ENCODE measurements at places on chromosomes 5 and 9.
A peak's percentile ranks its signal among the peaks of the same experiment; 100 is the strongest.

GRCh38 chr9:22423566-22423965, 23.1 kb upstream of the DMRTA1 start:
- no peak for DNase-seq

DNA sequence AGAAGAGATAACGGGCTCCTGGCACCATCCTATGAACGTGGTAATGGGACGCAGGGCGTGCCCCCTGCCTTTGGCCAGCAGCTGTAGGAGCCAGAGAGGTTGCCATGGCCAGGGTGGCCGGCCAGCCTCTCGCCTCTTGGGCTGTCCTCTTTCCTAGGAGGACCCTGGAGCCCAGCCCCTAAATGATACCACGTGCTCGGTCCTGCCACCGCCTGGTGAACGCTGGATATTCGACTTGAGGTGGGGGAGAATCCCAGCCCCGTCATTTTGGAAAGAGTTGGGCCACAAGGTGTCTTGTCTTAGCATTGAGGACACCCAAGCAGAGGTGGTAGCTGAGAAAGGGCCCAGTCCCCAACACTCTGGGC, 391 bp upstream of the NRG2 start:
- DNase-seq: peak; percentile 65

GRCh38 chr5:139783436-139783965, 12.1 kb upstream of the PSD2 start:
- no peak for DNase-seq

DNA sequence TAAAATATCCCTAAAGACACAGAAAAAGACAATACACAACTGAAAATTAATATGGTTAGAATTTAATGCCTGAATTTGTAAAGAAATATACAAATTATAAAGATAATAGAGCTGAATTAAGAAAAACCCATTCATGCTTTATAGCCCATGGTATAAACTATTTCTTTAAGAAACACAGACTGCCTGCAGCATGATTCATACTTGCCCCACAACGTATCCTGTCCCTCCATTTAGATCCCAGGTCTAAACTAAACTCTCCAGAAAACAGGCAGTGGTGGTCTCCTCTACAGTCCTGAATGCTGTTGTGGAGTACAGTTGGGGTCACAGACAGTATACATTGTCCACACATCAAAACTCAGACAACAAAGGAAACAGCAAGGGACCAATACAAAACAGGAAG, 24.8 kb downstream of the IL6ST start:
- no peak for DNase-seq

GRCh38 chr9:126326228-126327005, at the start of gene MVB12B:
Gene MVB12B (plus strand): TSS chr9:126326829. CDS start chr9:126326930, 101 bp downstream.
- no peak for DNase-seq

DNA sequence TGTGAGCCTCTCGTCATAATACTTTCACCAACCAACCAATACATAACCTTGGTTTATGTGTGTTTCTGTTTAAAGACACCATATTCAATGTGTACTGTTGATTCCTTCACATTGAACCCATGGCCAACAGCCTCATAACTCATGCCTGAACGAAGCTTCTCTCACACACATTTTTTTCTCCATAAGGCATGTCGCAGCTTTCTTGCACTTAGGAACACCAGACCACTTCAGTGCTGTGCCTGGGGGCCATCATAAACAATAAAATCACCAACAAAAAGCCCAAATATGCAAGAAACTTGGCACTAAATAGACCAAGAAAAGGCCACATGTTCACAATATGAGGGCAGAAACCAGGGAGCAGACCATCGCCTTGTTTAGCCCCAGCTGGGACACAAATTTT, 192.2 kb downstream of the ROR2 start:
- no peak for DNase-seq

DNA sequence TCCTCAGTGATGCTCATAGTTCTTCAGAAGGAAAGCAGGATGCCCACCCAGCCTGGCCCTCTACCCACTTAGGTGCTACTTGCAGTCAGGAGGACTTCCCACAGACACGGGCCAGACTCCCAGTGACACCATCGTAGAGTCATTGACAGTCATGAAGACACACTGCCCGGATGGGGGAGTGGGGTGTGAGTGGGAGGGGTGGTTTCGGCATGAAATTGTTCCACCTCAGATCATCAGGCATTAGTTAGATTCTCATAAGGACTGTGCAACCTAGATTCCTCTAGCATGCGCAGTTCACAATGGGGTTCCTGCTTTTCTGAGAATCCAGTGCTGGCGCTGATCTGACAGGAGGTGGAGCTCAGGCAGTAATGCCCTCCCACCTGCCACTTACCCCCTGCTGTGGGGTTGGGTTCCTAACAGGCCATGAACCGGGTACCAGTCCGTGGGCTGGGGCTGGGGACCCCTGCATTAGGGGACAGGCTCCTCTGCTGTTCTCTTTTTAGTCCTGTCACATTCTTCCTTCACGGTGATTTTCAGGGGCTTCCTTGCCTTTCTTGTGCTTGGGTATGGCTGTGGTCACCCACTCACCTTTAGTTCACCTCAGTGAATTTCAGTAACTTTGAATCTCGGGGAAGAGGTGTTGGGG, 88.2 kb upstream of the ANKRD55 start:
- no peak for DNase-seq

GRCh38 chr9:136688274-136689107, 1.2 kb upstream of the AGPAT2 start:
- no peak for DNase-seq

GRCh38 chr5:418162-419121, 24.5 kb upstream of the EXOC3 start:
- no peak for DNase-seq

DNA sequence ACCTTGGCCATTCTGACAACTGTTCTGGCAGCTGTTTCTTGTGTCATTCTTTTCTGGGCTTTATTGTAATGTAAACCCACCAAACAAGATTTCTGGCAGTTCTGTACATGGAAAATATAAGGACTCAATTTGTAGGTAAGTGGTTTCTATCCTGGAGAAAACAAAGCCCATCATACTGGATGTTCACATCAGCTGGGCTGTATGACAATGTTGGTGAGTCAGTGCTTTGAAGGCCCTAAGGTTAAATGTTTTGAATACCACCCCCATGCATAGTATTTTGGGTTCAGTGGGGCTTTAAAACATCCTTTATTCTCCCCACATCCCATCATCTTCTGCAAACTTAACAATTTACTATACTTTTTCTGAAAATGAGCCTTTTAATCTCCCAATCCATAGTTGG, 52.5 kb downstream of the SH3GL2 start:
- DNase-seq: no peak

- DNase-seq: no peak
Observed at GRCh38 chr9:100426189-100426529, 784 bp upstream of the MSANTD3 start.

GRCh38 chr5:180216646-180217171, 7.7 kb upstream of the RASGEF1C start:
- no peak for DNase-seq

GRCh38 chr5:115337882-115338281, 41.4 kb upstream of the CCDC112 start:
- DNase-seq: no peak

DNA sequence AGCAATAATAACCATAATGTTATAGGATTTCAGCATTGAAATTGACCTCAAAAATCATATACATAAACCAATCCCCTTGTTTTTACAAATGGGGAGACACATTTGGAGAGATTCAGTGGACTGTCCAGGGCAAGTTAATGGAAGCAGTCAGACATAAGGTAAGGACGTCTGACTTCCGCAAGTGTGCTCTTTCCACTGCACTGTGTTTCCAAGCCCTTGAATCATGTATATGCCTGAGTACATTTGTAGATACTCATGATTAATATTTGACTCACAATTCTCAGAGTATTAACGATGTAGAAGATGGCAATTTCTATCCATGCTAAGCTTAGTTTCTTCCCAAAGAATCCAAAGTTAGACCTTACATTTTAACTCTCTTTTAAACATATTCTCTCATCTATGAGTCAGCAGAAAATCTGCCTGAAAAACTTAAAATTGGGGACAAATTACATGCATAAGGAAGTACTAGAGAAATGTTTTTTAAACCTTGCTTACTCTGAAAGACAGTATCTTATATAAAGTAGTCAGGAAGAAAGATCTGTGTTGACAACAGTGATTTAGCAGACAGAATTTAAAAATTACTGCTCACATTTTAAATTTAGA, 165.3 kb downstream of the NFIB start:
- DNase-seq: no peak

- DNase-seq: no peak
Observed at GRCh38 chr5:126777257-126777974, 480 bp downstream of the LMNB1 start.

GRCh38 chr9:96449523-96449844, 485 bp upstream of the HABP4 start:
- DNase-seq: no peak

DNA sequence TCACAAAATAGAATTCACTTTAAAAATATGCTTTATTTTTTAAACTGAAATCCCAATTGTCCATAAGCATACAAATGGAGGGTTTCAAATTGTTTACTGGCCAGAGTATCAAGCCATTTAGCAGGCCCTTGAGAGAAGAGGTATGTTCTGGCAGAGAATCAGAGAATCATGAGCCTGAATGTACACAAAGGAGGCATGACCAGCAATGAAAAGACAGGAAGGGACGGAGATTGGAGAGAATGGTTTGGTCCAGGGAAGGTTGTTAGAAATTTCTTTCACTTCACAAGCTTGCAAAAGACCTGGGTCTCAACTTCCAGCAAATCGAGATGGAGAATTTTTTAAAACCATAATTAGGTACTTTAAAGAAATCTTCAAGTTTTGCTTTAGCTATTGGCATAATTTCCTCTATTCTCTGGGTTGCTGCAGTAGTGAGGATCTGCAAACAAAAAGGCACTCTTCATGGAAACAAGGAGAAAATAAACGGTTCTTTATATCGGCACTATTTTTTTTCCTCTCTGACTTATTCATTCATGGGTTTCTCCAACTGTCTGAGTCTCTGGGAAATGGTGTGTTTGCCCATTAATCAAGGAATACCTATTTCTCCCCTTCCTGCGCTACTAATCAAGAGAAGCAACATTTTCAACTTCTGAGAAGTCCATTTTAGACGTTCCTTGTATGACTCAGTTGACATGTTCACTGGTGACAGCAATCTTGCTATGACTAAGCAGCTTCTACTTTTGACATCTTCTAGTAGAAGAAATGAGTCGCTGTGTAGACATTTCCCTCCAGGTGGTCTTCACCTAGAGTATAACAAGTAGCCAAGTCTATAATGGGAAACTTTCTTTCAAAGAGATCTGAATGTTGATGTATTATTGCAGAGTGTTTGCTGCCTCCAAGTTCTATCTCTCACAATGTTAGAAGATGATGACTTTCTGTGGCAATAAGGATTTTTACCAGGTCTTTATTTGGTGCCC, 23.1 kb upstream of the ERCC6L2 start:
- DNase-seq: no peak

DNA sequence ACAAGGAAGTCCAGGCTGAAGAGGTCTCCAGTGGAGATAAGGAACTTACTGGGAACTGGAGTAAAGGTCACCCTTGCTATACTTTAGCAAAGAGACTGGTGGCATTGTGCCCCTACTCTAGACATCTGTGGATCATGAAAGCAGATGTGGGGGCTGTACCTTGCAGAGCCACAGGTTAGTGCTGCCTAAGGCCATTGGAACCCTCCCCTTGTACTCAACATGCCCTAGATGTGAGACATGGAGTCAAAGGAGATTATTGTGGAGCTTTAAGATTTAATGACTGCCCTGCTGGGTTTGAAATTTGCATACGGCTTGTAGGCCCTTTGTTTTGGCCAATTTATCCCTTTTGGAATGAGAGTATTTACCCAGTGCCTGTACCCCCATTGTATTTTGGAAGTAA, 397.3 kb upstream of the GRIN3A start:
- no peak for DNase-seq

DNA sequence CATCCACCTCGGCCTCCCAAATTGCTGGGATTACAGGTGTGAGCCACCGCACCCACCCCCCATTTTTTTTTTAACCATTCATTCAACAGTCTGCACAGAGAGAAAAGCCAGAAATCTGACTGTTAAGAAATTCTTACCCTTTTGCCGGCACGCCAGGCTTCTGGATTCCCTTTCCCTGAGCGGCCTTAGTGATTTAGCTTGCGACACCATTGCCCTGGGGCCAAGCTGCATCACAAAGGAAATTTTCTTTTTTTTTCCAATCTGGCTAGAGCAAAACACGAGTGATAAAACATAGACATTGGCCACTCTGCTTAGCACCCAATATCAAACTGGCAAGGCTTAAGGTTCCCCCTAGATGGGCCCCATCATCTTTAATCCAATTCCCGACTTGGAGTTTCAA, 21.2 kb upstream of the ATOSB start:
- no peak for DNase-seq

- no peak for DNase-seq
Observed at GRCh38 chr9:38386319-38386895, 6.1 kb upstream of the ALDH1B1 start.

DNA sequence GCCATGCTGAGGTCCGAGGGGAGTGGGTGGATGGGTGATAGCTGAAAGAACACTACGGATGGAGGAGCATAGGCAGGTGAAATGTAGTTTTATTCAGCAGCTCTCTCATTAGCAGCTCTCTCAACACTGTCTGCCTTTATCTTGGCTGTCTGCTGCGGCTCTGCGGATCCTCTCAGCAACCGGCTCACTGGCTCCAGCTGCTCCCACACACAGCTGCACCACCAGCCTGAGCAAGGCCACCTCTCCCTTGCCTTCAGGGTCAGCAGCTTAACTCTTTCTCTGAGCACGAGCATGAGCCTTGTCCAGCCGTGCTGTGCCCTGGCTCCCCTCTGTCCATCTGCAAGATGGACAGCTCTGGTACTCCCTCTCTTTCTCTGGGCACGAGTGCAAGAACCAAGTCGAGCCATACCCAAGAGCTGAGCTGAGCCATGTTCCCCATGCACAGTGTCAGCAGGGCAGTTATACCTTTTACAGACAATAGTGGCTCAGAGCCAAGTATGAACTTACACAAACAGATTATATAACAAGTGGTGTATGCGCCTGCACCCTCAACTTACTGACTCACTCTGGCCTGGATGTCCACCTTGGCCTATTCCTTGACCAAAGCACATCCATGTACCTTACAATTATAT, 108.5 kb downstream of the MACIR start:
- no peak for DNase-seq

- peak; percentile 79 for DNase-seq
Observed at GRCh38 chr5:134436523-134437339, 25.1 kb upstream of the CDKN2AIPNL start.

- no peak for DNase-seq
Observed at GRCh38 chr5:107216587-107216986, 454.1 kb downstream of the EFNA5 start.

- no peak for DNase-seq
Observed at GRCh38 chr5:117454716-117455212, 880.1 kb upstream of the SEMA6A start.

- no peak for DNase-seq
Observed at GRCh38 chr5:61371474-61371873, 39.4 kb downstream of the ZSWIM6 start.

GRCh38 chr5:30932273-30933017, 261.0 kb upstream of the CDH6 start:
- DNase-seq: no peak

DNA sequence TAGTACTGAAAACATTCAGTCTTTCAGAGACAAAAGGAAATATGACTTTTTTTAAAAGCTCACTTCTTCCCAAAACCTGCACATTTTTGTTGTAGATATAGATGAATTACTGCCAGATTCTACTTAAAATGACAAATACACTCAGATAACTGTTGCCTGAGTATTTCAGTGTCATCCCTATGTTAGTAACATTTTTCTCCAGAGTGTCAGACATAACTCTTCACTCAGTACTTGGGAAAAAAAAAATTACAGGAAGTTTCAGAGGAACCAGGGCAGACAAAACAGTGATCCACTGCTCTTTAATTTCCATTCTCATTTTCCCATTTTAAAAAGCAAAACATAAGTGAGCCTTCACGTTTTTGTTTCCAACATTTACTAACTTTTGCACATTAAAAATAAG, 79.3 kb upstream of the ITGA1 start:
- DNase-seq: no peak
